ENCODE measurements at places on chromosomes 4 and X.

- peak; percentile 50 for DNase-seq
Observed at GRCh38 chrX:130171446-130172126, at the start of gene RAB33A. Gene RAB33A, plus strand, starts transcription at chrX:130171962. Its CDS starts 101 bp downstream, at chrX:130172063.

DNA sequence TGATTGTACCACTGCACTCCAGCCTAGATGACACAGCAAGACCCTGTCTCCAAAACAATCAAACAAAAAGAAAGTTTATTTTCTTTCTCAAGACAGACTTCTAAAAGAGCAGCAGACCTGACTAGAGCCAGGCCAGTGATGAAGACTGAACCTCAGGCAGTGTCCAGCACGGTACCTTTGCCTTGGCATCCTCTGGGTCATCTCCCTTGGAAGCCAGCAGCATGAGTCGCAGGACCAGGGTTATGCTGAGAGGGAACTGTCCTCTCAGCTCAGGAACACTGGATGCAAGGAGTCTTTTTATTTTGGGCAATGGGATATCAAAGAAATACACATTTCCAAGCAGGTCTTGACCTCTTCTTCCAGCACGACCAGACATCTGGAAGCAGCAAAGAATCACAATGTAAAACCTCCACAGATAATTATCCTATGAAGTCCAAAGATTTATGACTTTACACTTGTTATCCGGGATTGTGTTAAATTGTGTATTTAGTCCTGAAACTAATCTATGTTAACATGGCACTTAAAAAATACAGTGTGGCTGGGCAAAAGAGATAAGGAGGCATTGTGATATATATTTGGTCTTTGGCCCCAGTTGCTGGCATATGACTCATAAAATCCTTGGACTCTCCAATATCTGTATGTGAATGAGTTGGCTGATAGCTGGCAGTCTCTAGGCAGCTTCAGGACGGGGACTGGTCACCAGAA, 66.0 kb upstream of the DDX60 start:
- DNase-seq = peak; percentile 30

- DNase-seq = no peak
Observed at GRCh38 chr4:145436796-145437195, 44.9 kb upstream of the SMAD1 start.

DNA sequence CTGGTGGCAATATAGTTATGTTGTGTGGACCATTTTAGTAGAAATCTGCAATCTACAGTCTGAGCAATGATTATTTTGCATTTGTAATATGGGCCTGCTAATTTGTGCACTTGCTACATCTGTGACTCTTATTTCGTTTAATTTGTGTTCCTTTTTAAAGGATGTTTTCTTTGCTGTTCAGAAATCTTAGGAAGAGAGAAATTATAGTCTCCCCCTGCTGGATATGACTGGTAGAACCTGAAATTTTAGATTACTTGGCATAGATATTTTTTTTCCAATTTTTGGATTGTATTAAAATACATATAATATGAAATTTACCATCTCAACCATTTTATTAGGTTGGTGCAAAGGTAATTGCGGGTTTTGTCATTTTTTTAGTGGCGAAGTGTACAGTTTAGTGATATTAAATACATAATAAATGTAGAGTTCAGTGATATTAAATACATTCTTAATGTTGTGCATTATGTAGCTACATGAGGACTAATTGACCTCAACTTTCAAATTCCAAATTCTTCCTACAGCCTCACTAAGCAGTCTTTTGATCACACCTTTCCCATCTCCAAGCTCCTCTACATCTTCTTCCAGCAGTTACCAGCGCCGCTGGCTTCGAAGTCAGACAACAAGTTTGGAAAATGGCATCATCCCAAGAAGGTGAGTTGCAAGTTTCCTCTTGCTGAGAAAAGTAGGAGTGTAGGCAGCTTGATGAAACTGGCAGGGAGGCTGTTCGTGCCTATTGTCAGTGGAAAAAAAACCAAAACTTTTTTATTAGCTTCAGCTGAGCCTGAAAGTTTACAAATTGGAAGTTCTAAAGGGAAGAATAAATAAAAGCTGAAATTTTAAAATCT, 82.2 kb downstream of the FNIP2 start:
- peak; percentile 57 for DNase-seq

- no peak for DNase-seq
Observed at GRCh38 chrX:28472926-28473325, 114.3 kb upstream of the IL1RAPL1 start.
